ENCODE measurements at places on chromosomes 2 and 18.

DNA sequence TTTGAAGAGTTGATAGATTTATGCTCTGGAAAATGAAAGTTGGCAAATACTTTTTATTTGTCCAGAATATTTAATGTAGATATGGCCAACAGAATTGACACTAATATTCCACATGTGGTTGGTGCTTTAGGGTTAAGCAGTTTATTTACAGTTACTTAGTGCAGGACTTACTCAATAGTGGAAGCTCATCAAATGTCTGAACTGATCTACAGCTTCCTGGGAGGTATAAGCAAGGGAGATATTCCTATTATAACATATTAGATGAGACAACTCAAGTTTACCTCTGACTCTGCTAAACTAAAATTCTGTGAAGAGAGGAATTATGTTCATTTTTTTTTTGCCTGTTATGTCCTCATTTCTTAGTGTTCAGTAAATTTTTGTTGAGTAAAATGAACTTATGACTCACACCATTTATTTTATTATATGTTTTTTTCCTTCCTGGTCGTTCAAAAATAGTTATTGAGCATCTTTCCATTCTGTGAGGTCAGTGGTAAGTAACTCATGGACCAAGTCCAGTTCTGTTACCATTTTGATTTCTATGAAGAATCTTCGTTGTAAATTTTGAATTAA, 13.6 kb downstream of the ABI2 start:
- no peak for DNase-seq

GRCh38 chr18:12030670-12031069, 49.4 kb downstream of the IMPA2 start:
- DNase-seq, result no peak

GRCh38 chr18:3441290-3441689, 8.7 kb upstream of the TGIF1 start:
- DNase-seq, result no peak

GRCh38 chr2:11365096-11365879, 20.9 kb upstream of the ROCK2 start:
- DNase-seq, result no peak

DNA sequence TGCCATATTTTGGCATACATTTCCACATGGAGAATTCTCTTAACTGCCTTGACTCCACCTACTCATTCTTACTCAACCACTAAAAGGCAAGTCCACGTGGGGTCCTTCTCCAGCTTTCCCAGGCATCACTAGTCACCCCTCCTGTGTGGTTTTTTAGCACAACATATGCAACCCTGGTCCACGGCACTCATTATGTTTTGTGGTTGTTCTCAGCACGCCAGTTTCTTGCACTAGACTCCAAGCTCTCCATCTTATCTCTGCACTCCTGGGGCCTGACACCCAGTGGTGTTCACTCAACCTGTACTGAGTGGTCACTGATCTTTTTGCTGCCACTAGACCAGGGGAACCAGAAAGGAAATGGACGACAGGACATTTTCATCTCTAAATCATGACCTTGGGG, 18.0 kb downstream of the MARCHF4 start:
- no peak for DNase-seq

DNA sequence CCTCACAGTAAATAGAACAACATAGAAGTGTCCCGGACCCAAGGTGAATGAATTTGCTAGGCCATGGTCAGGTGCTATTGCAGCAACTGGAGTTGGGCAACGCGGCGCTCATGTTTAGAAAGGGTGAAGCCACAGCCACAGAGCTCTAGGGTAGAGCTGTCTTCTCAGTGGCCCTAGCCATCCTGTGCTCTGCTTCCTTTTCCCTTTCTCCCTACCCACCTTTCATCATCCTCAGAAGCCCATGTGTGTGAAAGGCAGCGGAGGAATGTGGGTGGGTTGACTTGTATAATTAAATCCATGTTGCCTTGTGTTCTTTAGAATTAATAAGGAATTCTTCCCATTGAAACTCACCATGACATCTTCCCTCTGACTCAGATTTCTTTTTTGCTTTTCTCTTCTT, 336.7 kb downstream of the OSR1 start:
- no peak for DNase-seq

GRCh38 chr2:206790311-206790935, 25.0 kb downstream of the FASTKD2 start:
- DNase-seq, result no peak

DNA sequence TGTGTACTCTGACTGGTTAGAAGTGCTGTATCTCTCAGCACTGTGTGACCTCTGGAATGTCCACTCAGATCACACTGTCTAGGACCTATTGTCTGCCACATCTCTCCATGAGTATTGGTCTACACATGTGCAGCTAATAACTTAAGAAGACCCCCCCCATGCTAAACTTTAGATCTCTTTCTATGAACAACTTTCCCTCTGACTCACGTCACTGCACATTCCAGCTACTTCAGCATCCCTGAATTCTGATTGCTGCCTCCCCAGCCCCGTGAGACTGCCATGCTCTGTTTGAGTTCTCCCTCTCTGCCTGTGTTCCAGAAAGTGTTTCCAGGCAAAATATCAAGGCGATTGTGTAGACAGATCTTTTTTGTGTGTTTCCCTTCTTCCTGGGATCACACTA, 41.8 kb downstream of the RAPGEF4 start:
- no peak for DNase-seq

GRCh38 chr2:209331291-209331844, 92.5 kb upstream of the MAP2 start:
- DNase-seq, result no peak

DNA sequence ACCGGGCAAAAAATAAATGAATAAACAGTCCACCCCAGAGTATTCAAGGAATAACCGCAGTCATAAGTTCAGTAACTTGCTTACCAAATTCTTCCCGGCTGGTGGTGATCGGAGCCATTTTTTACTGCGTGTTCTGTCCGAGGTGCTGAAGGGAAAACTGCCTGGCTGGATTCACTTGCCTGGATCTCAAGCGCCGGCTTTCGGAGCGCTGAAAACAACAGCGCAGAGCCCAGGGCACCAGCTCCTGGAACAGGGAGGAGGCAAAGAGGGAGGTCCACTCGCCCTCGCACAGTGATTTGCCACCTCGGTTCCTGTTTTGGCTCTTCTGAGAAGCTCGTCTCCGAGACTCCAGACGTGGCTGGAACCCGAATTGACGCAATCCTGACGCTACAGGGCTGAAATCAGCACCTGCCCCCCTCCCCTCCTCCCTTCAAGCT, at the start of gene SYT4:
TSS of gene SYT4 (minus strand) at position 327 of the 437 bp plus-strand sequence. CDS start at position 118, 209 bp downstream.
- no peak for DNase-seq

- DNase-seq, result no peak
Observed at GRCh38 chr18:8375249-8375648, 234.0 kb upstream of the RAB12 start.

- DNase-seq, result no peak
Observed at GRCh38 chr2:188114014-188114413, 177.7 kb upstream of the GULP1 start.

DNA sequence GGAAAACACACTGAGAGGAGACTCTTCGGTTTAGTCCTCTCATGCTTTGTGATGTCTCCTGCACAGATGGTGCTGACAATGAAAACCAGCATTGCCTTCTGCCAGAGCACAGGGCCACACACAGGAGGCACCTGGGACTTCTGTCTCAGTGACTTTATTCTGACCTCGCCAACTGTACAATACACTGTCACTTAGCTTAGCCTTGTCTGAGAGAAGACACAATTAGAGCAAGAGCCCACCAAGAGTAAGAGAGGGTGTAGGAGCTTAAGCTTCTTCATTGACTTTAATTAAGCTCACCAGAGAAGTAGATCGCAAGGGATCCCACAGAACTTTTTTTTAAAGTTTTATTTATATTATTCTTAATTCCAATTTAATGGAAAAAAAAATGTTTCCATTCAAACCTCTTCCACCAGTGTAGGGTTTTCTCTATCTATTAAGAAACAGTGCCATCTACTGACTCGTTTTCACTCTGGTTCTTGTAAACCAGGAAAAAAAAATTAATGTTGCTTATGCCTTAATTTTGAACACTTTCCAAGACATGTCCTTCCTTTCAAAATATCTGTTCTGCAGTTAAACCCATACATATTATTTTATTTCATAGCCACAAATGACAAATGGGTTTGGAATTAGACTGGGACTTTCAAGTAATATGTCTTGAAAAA, 42.4 kb upstream of the DDX18 start:
- DNase-seq, result no peak

DNA sequence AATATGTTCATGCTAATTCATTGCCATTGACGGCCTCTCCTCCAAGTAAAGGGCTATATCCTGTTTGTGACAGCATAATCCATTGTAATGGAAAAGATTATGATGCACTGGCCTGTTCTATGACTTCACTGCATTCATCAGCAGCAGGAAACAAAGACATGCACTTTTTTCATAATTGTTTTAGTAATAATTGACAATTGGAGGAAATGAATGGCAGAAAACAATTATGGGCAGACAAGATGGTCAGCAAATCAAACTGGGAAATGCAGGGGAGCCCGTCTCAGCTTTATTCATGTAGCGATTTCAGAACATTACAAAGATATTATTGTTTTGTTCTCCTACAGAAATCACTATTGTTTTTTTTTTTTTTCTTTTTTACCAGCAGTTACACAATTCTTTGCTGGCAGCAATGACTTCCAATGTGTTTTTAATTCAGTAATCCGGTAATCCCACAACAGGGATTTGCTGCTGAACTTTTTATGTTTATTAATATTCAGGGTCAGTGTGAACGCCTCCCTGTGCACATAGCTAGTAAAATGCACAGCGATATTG, 33.8 kb upstream of the RASGRP3 start:
- DNase-seq, result no peak

- DNase-seq, result no peak
Observed at GRCh38 chr18:35602193-35602820, 20.8 kb downstream of the GALNT1 start.

- DNase-seq, result no peak
Observed at GRCh38 chr2:200129721-200130462, 174.5 kb downstream of the MAIP1 start.

- no peak for DNase-seq
Observed at GRCh38 chr2:179335732-179336131, 71.1 kb upstream of the SESTD1 start.

DNA sequence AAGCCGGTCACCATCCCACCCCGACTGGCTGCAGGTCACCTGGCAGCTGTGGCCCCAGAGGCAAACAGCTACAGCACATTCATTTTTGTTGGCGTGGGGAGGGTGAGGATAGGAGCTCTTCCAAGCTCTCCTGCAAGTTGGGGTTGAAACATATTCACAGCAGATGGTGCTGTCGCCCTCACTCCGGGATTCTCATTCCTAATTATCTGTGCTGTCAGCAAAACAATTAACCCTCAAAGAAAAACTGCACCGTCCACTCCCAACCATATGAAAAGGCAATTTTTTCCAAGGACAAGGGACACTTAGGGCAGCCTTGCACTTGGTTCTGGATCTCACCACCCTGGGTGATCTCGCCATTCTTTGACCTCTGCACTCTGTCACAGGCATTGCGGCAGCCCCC, 68.6 kb downstream of the ZBTB7C start:
- no peak for DNase-seq

- no peak for DNase-seq
Observed at GRCh38 chr2:233961905-233962304, 44.7 kb downstream of the TRPM8 start.

DNA sequence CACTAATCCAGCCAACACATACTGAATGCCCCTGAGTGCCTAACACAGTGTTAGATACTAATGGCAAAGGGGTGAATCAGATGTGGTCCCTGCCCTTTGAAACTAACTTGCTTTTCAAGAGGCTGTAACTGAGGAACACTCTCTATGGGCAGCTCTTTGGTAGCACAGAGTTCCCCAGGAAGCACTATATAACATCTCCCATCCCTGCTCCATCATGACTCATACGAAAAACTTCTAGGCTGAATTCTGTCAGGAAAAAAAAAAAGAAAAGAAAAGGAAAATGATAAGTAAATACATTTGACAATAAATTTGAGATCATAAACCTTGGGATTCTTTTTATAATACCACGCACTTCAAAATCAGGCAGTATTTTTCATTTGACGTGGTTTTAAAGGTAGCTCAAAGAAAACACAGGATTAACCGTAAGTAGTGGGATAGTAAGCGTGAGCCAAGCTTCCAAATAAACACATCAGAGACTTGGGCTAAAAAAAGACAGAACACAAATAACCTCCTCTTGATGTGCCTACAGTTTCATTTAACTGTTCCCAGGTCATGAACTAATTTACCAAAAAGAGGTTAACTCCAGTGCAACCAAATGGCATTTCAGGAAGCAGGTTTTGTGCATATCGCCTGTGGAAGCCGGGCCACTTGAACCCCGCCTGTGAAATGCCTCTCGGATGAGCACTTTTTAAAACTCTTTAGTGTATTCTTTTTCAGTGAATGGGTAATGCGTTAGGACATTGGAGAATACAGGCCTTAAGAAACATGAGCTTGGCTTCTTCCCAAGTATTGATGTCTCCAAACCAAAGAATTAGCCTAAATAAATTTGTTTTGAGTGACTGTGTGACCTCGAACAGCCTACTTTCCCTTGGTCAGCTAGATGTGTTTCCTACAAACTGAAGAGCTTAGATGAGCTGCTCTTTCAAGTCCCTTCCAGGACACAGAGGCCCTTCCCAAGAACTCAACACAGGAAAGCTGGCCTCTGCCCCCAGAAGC, 42.0 kb downstream of the RDH14 start:
- DNase-seq, result no peak

- DNase-seq, result no peak
Observed at GRCh38 chr2:197711578-197711977, 6.4 kb downstream of the MARS2 start.

DNA sequence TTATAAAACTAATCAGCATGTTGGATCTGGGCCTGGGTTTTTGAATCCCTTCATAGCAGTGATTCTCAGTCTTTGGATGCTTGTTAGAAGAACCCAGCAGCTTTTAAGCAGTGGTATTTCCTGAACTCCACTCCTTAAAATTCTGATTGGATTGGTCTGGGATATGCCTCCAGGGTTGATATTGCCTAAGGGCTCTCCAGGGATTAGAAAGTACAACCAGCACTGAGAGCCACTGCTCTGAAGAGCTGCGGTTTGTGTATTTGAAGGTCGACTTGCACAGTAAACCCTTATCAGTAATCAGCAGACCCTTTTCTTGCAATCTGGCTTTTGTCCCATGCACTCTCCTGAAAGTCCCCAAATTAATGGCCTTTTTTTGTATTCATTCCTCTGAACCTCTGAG, 17.0 kb upstream of the RBMS1 start:
- no peak for DNase-seq

- DNase-seq, result no peak
Observed at GRCh38 chr2:126664639-126665038, 8.7 kb downstream of the GYPC start.

- no peak for DNase-seq
Observed at GRCh38 chr2:104337869-104338268, 516.0 kb upstream of the POU3F3 start.
